ENCODE measurements at places on chromosomes 3 and 15. TPM values are rescaled to one million over a fixed set of nuclear protein-coding genes. Genes with fewer than 3 reads are reported as not detected.

DNA sequence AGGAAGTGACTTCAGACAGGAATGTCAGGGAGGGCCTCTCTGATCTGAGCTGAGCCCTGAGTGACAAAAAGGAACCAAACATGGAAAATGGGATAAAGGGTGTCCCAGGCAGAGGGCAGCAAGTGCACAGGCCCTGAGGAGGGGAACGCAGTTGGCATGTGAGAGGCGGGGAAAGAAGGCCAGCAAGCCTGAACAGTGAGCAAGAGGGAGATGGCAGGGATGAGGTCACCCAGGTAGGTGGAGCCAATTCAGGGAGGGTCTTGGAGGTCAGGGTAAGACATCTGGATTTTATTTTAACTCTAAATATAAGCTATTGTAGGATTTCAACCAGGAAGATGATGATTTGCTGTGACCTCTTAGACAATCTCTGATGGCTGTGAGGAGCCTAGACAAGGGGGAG is 167.7 kb downstream of the LRTM1 start:
- no peaks in the 10 kb centered on the region for H3K27me3 ChIP-seq
- no peak overlapping the region for H3K27ac ChIP-seq
- no peaks in the 10 kb centered on the region for H3K4me1 ChIP-seq
- H3K4me3 ChIP-seq = no peak overlapping the region
- H3K36me3 ChIP-seq = no peaks in the 10 kb centered on the region
- no peak for DNase-seq

DNA sequence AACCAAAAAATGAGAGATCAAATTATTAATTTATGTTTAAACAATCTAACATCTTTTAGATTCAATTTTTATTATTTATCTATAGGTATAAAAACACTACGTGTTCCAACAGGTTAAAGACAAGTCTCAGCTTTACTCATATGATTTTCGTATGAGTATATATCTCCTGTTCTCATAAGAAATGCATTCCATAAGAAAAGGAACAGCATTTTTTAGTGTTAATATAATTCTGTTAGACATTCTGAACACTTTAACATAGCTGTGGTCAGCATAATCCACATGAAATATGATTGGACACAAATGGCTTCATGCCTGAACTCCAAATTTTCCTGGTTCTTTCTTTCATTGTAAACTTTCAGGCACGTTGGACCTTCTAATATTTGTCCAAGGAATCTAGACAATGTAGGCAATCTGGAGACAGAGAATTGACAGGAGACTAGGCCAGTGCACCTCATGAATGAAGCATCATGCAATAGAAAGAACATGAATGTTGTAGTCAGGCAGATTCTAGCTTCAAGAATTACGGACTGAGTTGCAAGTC is 1122.0 kb upstream of the ALCAM start:
- no peaks in the 10 kb centered on the region for H3K4me1 ChIP-seq
- no peak overlapping the region for H3K4me3 ChIP-seq
- no peaks in the 10 kb centered on the region for H3K36me3 ChIP-seq

- no peaks in the 10 kb centered on the region for H3K27me3 ChIP-seq
- H3K4me3 ChIP-seq = no peak overlapping the region
- H3K4me1 ChIP-seq = no peaks in the 10 kb centered on the region
- no peak overlapping the region for H3K27ac ChIP-seq
- H3K36me3 ChIP-seq = no peaks in the 10 kb centered on the region
Measured at GRCh38 chr3:69116897-69117296, 5.5 kb downstream of the LMOD3 start.

DNA sequence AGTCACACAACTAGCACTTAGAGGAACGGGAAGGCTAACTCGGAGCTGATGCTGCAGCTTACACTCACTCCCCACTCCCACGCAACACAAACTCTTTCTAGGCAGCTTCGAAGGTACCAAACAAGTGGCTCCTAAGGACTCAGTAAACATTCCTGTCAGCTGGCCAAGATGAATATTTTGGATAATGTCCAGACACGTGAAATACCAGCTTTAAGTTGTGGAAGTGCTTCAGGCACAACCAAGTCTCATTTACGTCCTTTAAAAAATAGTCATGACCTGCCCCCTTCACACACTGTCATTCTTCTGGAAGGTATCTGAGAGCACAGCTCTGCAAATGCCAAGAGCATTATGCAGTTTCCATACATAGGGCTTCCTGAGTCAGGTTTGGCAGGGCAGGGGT is 1005.9 kb upstream of the CFAP20DC start:
- H3K27ac ChIP-seq = no peak overlapping the region
- no peak for DNase-seq
- H3K27me3 ChIP-seq = no peaks in the 10 kb centered on the region
- H3K36me3 ChIP-seq = no peaks in the 10 kb centered on the region

GRCh38 chr3:177385831-177386301 is 188.6 kb upstream of the TBL1XR1 start:
- H3K27me3 ChIP-seq = no peaks in the 10 kb centered on the region
- DNase-seq = no peak
- H3K27ac ChIP-seq = no peak overlapping the region
- no peaks in the 10 kb centered on the region for H3K4me1 ChIP-seq

DNA sequence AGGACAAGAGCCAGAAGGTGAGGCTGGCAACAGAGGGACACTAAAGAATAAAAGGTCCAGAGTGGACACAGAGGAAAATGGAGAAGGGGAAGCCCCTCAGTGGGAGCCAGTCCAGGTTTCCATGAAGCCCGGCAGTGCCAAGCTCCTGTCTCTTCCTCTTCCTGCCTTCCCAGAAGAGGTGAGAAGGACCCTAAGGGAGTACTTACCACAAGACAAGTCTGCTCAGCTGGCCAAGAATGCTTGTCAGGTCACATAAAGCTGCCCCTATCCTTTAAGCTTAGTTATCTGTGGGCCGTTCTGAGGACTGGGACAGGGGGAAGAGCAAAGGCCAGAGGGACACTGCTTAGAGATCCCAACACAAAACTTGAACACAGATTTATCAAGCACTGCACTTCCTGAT is 100.2 kb downstream of the RYK start:
- peaks cover 8% of the 10 kb centered on the region for H3K36me3 ChIP-seq
- H3K27ac ChIP-seq = no peak overlapping the region
- H3K27me3 ChIP-seq = no peaks in the 10 kb centered on the region
- no peak for DNase-seq
- H3K4me3 ChIP-seq = no peak overlapping the region

GRCh38 chr15:56496635-56497034 is 31.7 kb upstream of the MNS1 start:
- H3K4me3 ChIP-seq = no peak overlapping the region
- H3K27me3 ChIP-seq = no peaks in the 10 kb centered on the region
- H3K27ac ChIP-seq = no peak overlapping the region
- no peaks in the 10 kb centered on the region for H3K36me3 ChIP-seq
- DNase-seq = peak; percentile 27

- no peak for DNase-seq
- H3K27ac ChIP-seq = no peak overlapping the region
- H3K4me3 ChIP-seq = no peak overlapping the region
- H3K4me1 ChIP-seq = no peaks in the 10 kb centered on the region
Measured at GRCh38 chr3:30539206-30539605, 67.2 kb upstream of the TGFBR2 start.

- H3K4me3 ChIP-seq = no peak overlapping the region
- no peaks in the 10 kb centered on the region for H3K27me3 ChIP-seq
- H3K4me1 ChIP-seq = no peaks in the 10 kb centered on the region
- no peak for DNase-seq
Measured at GRCh38 chr3:114998971-114999579, 148.0 kb downstream of the ZBTB20 start.

- peaks cover 19% of the 10 kb centered on the region for H3K4me1 ChIP-seq
- no peaks in the 10 kb centered on the region for H3K36me3 ChIP-seq
- H3K4me3 ChIP-seq = peak overlapping the region; percentile 17
- H3K27ac ChIP-seq = peak overlapping the region; percentile 20
- peak; percentile 36 for DNase-seq
Measured at GRCh38 chr15:40493089-40493840, 22.5 kb downstream of the CHST14 start.

DNA sequence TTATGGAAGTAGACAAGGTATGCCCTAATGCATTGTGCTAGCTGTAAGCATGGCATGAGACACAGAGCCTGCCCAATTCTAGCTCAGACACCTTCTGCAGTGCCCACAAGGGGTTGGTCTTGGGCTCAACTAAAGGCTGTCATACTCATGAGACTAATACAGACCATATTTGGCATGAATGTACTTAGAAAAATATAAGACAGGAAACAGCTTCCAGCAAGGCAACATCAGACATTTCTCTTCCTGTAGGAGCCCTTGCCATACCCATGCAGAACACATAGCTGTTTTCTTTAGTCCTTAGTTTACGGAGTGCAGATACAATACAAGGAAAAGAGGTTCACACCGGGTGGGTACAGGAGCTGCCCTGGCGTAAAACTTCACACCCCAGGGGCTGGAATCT is 30.5 kb upstream of the NR1I2 start:
- no peak overlapping the region for H3K4me3 ChIP-seq
- no peaks in the 10 kb centered on the region for H3K4me1 ChIP-seq
- H3K27me3 ChIP-seq = no peaks in the 10 kb centered on the region
- H3K36me3 ChIP-seq = no peaks in the 10 kb centered on the region

DNA sequence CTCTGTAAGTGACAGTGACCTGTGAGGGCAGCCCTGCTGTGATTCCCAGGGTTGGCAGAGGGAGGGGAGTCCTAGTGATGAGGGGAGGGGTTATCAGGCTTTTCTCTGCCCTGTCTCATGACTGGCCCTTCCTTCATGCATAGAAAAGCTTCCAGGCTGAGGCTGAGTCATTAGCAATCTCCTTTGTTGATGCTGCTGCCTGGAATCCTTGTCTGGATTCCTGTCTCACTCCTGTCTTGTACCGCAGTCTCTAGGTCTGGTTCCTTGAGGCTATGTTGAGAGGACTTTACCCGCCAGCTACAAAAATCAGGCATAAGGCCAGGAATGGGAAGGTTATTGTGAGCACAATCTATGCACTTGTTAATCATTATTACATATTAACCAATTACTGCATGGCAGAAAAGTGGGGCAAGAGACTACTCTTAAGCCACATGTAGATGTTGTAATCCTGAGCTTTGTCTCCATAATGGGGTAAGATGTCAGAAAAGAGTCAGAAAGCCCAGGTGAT is 7.2 kb downstream of the KLHL6 start:
- H3K36me3 ChIP-seq = peaks cover 4% of the 10 kb centered on the region
- H3K27ac ChIP-seq = no peak overlapping the region
- H3K4me1 ChIP-seq = peaks cover 72% of the 10 kb centered on the region
- H3K27me3 ChIP-seq = no peaks in the 10 kb centered on the region

DNA sequence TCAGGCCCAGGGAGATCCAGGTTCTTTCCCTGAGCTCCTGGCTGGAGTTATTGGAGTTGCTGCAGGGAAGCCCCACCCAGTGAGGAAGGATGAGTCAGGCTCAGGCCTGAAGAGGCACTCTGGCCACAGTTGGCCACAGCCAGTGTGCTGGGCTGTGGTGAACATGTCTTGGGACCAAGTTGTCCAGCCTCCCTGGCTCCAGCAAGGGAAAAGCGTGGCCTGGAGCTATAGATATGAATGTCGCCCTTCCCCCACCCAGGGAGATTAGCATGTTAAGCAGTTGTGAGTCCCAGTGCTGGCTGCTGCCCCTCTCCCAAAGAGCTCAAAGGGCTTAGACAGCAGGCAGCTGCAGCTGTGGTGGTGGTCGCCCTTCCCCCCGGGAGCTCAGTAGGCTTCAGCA is 963.2 kb downstream of the ROBO2 start:
- DNase-seq = no peak
- no peaks in the 10 kb centered on the region for H3K27me3 ChIP-seq
- no peak overlapping the region for H3K4me3 ChIP-seq
- no peaks in the 10 kb centered on the region for H3K4me1 ChIP-seq
- H3K36me3 ChIP-seq = no peaks in the 10 kb centered on the region

- peak within 1 kb of the TSS; percentile 85 for H3K4me3 ChIP-seq
- peak within 1 kb of the TSS; percentile 81 for H3K27ac ChIP-seq
- no peaks in the 10 kb centered on the region for H3K27me3 ChIP-seq
- DNase-seq = peak; percentile 74
Measured at GRCh38 chr3:186930143-186930640, at the start of gene ST6GAL1. Gene ST6GAL1, plus strand, starts transcription at chr3:186930526. Its CDS starts 112,178 bp downstream, at chr3:187042704.

GRCh38 chr3:133754455-133754854 is 8.3 kb downstream of the TF start:
- DNase-seq = no peak
- H3K27me3 ChIP-seq = no peaks in the 10 kb centered on the region
- H3K4me3 ChIP-seq = no peak overlapping the region
- no peak overlapping the region for H3K27ac ChIP-seq
- H3K4me1 ChIP-seq = no peaks in the 10 kb centered on the region

DNA sequence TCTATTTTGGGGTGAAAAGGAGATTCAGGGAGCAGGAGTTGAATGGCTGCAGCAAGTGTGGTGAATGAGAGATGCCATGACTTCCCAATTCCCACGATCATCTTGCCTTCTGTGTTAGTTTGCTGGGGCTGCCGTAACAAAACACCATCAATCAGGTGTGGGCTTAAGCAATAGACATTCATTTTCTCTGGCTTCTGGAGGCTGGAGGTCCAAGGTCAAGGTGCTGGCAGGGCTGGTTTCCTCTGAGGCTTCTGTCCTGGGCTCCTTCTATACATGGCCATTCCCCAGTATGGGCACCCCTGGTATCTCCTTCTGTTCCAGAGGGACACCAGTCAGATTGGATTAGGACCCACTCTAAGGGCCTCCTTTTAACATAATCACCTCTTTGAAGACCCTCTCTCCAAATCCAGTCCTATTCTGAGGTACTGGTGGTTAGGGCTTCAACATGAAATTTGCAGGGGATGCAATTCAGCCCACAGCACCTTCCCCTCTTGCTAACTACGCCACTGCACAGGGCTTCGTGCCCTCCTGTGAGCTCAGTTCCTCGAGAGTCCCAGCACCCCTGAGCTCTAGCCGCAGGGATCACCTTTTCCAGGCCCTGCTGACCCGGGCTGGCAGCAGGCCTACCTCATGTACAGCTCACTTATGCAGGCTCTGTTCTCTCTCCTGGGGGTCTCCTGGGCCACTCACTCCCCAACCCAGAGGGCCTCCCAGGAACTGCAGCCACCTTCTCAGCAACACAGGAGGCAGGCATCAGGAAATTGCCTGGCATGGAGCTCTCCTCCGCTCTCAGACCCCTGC is 37.3 kb upstream of the SLC6A11 start:
- DNase-seq = no peak
- H3K4me1 ChIP-seq = no peaks in the 10 kb centered on the region
- no peaks in the 10 kb centered on the region for H3K36me3 ChIP-seq
- H3K27ac ChIP-seq = no peak overlapping the region

DNA sequence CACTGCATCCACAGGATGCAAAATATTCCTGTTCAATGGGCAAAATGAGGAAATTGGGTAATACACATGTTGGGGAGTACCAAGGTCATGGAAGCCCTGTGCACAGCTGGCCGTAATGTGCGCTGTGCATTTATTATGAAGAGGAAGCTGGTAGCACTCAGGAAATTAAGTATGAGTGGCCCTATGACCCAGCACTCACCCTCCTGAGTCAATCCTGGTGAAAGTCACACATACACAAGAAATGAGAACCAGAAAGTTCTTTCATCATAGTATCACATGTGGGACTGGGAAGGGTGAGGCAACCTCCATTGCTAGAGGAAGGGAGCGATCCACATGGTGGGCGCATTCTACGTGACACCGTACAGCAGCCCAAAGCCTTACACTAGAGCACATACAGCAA is 11.4 kb upstream of the PRR20G start:
- H3K27me3 ChIP-seq = no peaks in the 10 kb centered on the region
- H3K27ac ChIP-seq = no peak overlapping the region
- no peaks in the 10 kb centered on the region for H3K4me1 ChIP-seq
- no peak overlapping the region for H3K4me3 ChIP-seq
- no peaks in the 10 kb centered on the region for H3K36me3 ChIP-seq
- no peak for DNase-seq

KBTBD12 gene
- not detected for total RNA-seq

P2RY1 gene
- total RNA-seq = 0.09 TPM

CASR gene
- 0.03 TPM for total RNA-seq

GRK7 gene
- not detected for total RNA-seq

SPINK8 gene
- not detected for total RNA-seq

SLC28A1 gene
- total RNA-seq = not detected

EDEM1 gene
- total RNA-seq = 146 TPM

USP8 gene
- 70.9 TPM for total RNA-seq

Measured in CD4-positive, alpha-beta memory T cell (primary cell).